ENCODE measurements at places on chromosomes 6 and 20. TPM values are rescaled to one million over a fixed set of nuclear protein-coding genes. Genes with fewer than 3 reads are reported as not detected.

APCDD1L gene
- not detected for total RNA-seq

DNA sequence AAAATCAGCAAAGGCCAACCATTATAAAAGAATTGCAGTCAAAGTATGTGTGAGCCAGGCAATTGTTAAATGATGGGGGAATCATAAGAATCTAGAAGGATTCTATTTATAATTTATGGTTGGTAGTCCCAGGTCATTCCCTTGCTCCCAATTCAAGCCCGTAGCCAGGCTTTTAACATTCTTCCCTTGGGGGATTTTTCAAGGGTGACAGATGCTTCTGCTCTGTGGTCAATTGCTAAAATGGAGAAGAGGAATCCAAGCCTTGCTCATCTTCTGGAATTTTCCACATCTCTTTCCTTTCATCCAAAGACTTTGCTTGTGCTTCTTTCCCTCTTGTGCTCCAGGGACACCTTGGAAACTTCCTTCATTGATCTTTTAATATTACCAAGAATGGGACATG, 18.0 kb upstream of the BCAS1 start:
- no peaks in the 10 kb centered on the region for H3K27me3 ChIP-seq
- H3K36me3 ChIP-seq, result no peaks in the 10 kb centered on the region
- H3K4me3 ChIP-seq, result no peak overlapping the region
- no peak overlapping the region for H3K27ac ChIP-seq
- DNase-seq, result no peak

- peak; percentile 40 for DNase-seq
- H3K4me1 ChIP-seq, result no peaks in the 10 kb centered on the region
- no peak overlapping the region for H3K4me3 ChIP-seq
- H3K36me3 ChIP-seq, result no peaks in the 10 kb centered on the region
Measured at GRCh38 chr6:167422934-167423333, 98.0 kb downstream of the TTLL2 start.

DNA sequence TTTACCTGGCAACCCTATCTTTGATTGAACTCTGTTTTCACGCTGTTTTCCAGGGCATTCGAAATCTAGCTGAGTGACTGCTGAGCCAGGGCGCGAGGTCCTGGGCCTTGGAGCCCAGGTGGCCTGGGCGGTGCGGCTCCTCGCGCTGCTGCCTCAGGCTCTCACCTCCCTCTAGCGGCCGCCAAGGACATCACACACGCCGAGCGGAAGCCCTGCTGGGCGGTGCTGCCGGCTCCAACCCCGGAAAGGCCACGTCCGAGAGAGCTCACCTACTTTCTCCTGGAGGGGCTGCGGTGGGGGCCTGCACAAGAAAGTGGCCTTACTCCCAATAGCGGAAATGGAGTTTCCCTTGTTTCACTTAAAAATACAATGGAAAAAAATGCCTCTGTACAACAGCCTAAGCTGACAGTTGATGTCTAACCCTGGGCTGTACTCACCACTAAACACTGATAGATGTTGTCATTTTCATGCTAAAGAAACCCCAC, 77.7 kb downstream of the ELOVL4 start:
- no peak overlapping the region for H3K27ac ChIP-seq
- H3K4me1 ChIP-seq, result no peaks in the 10 kb centered on the region
- peak overlapping the region; percentile 23 for H3K4me3 ChIP-seq
- peak; percentile 89 for DNase-seq
- H3K27me3 ChIP-seq, result no peaks in the 10 kb centered on the region

JPH2 gene
- 7.9 TPM for total RNA-seq

Data from upper lobe of right lung (tissue), 1 donor.